ENCODE measurements at places on chromosomes 2 and 18. TPM values are rescaled to one million over a fixed set of nuclear protein-coding genes. Genes with fewer than 3 reads are reported as not detected.

- no peak for DNase-seq
Observed at GRCh38 chr18:56148373-56148772, 490.0 kb downstream of the TXNL1 start.

DNA sequence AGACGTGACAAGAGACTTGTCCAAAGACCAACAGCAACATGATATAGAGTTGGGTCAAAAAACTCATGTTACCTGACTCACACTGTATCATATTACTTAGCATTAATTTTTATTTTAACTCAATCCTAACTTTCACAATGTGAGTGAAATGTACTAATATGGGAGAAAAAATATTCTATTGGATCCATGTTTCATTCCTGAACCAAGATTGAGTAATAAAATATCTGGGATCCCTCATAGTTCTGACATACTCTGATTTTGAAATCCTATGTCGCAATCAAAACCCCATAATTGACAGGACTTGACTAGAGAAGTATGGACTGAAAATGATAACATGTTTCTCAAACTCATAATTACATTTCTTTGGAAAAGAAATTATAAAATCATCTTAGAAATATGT lies 190.4 kb downstream of the RIT2 start:
- no peak for DNase-seq

GRCh38 chr2:48984922-48985321 lies 169.4 kb downstream of the FSHR start:
- no peak for DNase-seq

DNA sequence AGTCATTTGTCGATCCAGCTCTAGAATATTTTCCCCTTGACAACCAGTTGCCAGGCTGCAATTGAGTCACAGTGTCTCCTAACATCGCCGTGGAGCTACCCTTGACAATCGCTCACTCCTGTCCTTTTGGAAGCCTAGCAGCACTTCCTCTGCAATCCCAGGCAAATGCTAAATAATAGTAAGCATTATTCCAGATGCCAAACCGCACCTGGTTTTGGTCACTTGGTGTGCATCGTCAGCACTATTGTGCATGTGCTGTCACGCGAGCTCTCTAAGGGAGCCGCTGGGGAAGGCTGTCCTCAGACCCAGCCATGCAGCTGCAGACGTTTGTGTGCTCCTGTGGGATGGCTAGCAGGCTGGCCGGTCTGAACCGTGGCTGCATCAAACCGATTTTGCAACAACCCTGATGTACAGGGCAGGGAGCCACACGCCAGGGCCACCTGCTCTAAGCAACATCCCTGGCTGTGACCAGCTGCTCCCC lies 549.5 kb upstream of the ID2 start:
- no peak for DNase-seq

DNA sequence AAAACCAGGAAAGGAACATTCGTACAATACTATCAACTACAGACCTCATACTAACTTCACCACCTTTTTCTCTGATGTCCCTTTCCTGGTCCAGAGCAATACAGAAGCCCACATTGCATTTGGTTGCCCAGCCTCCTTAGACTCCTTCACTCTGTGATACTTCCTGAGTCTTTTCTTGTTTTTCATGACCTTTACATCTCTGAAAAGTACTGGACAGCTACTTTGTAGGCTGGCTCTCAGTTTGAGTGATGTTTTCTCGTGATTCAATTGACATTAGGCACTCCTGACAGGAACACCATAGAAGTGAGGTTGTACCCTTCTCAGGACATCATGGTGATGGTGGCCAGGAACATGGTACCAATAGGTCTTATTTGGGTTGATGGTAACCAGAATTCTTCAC lies 185.9 kb upstream of the SLC39A10 start:
- DNase-seq, result no peak

The ALPI gene
- not detected for polyA plus RNA-seq

DNA sequence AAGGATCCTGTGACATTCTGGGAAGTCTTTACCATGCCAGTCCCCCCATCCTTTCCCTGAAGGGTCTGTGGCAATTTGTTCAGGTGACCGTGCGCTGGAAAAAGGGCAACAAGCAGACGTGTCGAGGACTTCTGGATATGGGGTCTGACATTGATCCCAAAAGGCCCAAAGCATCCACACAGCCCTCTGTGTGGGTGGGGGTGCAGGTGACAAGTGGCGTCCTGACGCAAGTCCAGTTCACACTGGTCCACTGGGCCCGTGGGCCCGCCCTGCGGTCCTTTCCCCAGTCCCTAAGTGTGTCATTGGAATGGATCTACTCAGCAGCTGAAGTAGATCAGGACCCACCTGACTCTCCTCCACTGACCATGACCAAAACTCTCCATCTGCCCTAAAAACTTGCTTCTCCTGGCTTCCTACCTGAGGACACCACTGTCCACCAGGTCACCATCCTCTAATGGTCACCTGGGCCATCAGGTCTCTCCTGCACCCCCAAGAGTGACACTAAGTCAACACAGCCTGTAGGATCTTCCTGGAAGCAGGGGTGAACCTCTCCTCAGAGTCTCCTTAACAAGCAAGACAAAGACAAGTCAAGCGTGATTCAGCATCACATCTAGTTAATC lies 85.6 kb upstream of the SLC66A3 start:
- no peak for DNase-seq

- no peak for DNase-seq
Observed at GRCh38 chr2:222804351-222804750, 56.5 kb upstream of the ACSL3 start.

- DNase-seq, result no peak
Observed at GRCh38 chr2:34305587-34305986, 706.5 kb upstream of the FAM98A start.

DNA sequence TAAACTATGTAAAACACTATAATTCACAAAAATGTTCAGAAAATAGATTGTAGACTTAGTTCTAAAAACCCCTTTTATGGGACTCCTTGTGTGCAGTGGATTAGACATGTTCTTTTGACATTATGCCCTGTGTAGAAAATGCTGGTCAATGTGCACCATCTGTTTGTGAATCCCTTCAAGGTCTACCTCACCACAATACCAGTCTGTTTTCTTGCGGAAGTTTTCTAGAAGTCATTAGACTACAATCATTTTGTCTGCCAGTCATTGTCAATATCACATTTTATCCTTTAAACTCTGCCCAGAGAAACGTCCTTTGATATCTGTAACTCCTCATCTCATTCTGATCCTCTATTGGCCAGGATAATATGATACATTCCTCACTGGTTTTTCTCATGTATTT lies 7.8 kb downstream of the ITGA4 start:
- no peak for DNase-seq

- no peak for DNase-seq
Observed at GRCh38 chr18:71832946-71833617, 711.1 kb downstream of the CBLN2 start.

GRCh38 chr2:23399674-23400261 lies 14.8 kb downstream of the KLHL29 start:
- no peak for DNase-seq

- no peak for DNase-seq
Observed at GRCh38 chr2:226464380-226464779, 335.2 kb downstream of the IRS1 start.

- DNase-seq, result no peak
Observed at GRCh38 chr2:241067501-241068135, 34.5 kb downstream of the MTERF4 start.

The PTMA gene
- polyA plus RNA-seq, result 2,360 TPM

DNA sequence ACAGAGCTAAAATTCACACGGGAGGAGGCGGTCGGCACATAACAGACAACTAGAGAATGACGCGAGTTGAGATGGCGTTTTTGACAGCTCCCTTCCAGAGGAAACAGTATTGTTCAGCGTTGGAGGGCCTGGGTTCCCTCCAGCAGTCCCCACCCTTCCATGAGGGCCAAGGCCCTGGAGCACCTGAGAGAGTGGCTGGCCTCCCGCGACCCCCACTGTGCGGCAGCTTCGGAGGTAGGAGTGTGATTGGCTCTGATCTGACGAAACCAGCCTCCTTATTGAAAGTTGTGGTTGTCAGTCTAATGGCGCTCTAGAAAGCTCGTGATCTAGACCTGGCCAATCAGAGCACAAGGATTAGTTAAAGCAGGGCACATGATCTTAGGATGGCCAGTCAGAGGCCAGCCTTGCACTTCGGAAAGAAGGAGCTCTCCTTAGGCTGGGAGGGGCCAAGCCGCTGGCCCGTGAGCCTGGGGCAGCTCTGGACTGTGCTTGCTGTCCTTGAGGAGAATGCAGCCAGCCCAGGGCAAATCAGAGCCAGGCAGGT lies 104.5 kb upstream of the CELF4 start:
- no peak for DNase-seq

GRCh38 chr18:72692086-72692485 lies 147.9 kb upstream of the CBLN2 start:
- DNase-seq, result no peak
